ENCODE measurements at places on chromosomes 5 and 9. TPM values are rescaled to one million over a fixed set of nuclear protein-coding genes. Genes with fewer than 3 reads are reported as not detected.

The AGXT2 gene
- total RNA-seq: not detected

The SAXO1 gene
- total RNA-seq: not detected

The SLC45A2 gene
- total RNA-seq: not detected

The SNX18 gene
- total RNA-seq: 8.2 TPM

The PCDHB6 gene
- total RNA-seq: 0.78 TPM

All from A549 treated with ZK216348 at 1 μM for 4 hours (cell line).